ENCODE measurements at places on chromosomes 5 and 9.

GRCh38 chr5:119288379-119289033 lies 67.3 kb upstream of the TNFAIP8 start:
- peak; percentile 89 for DNase-seq

- DNase-seq = no peak
Observed at GRCh38 chr9:112969730-112970129, 42.3 kb downstream of the ZNF883 start.

DNA sequence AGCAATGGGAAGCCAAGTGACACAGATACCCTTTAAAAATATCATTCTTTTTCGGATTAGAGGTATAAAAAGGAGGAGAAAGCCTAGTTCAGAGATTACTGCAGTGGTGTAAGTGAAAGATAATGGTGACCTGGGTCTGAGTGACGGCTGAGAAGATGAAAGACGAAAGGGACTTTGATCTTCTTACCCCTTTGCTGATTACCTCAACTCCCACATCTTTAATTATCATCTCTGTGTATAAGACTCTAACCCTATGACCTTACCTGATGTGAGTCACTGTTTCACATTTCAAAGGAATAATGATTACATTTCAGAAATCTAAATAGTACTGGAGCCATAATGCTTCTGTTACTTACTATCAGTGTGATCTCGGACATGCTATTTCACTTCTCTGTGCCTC lies 21.4 kb upstream of the CCNO start:
- no peak for DNase-seq

DNA sequence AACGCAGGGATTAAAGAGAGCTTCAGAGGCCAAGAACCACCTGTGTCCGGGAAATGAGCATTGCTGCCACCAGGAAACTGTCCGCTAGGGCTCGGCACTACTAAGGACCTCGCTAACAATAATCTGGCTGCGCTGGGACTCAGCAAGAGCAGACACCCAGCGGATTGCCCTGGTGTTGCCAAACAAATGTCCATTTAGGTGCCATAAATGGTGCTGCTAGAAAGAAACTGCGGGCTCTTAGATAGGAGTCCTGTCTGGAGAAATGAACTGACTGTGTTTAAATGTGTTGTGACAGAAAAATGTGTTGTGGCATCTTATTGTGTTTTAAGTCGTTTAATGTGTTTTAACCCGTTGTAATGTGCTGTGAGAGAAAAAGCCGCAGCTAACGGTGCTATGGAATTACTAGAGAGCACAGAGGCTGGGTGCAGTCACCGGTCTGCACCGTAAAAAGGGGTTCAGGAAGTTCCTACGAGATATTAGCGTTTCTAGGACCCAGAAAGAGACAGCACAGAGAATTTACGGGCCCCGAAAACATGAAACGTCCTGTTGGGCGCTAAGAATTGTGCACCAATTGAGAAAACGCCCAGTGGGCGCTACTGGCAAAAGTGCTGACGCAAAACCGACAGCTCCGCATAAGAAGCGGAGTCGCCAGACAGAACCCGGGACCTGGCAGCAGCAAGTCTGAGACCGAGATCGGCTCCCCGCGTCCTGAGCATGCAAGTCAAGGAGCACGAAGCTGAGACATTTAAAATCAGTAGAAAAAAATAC lies 90.6 kb downstream of the ANXA2R start:
- peak; percentile 92 for DNase-seq

DNA sequence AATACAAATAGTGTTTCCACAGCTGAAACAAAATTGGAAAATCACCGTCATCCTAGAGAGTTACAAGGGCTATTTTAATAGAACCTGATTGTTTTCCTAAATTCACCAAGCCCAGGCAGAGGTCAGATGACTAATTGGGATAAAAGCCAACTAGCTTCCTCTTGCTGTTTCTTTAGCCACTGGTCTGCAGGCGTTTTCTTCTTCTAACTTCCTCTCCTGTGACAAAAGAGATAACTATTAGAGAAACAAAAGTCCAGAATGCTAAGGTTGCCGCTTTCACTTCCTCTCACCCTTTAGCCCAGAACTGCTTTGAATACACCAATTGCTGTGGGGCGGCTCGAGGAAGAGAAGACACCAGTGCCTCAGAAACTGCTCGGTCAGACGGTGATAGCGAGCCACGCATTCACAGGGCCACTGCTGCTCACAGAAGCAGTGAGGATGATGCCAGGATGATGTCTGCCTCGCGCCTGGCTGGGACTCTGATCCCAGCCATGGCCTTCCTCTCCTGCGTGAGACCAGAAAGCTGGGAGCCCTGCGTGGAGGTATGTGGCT lies at the start of gene TLR4:
TLR4 (plus strand) TSS at position 380 of the 552 bp plus-strand sequence; CDS start at position 450, 70 bp downstream.
- DNase-seq = peak; percentile 95

DNA sequence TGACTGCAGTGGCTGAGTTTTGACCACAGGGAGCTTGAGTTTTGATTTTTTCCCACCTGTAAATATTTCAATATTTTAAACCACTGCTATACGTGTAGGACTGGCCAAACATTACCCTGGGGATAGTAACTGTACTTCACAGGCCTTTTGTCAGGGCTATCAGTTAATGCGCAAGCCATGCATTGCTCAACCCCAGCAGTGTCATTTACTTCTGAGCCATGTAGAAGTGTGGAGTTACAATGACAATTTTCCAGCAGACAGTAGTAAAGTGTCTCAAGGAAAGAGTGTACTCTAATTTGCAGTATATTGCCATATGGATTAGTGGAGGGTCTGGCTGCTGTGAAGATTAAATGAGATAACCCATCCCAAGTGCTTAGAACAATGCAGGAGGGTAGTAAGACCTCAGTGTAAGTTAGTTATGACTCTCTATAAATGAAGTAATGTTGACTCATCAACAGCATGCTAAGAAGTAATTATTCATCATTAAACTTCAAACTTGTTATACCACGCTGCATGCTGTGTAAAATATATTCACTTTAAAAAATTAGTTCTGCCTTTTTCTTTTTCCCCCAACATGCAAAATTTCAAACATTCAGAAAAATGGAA lies 489.2 kb downstream of the KDM4C start:
- no peak for DNase-seq

GRCh38 chr9:110179734-110180133 lies 28.2 kb downstream of the C9orf152 start:
- peak; percentile 69 for DNase-seq
